ENCODE measurements at places on chromosomes 16 and 17. TPM values are rescaled to one million over a fixed set of nuclear protein-coding genes. Genes with fewer than 3 reads are reported as not detected.

Gene C16orf86
- 2.8 TPM for total RNA-seq

Gene C17orf78
- not detected for total RNA-seq

Gene SALL1
- 0.78 TPM for total RNA-seq

Gene ABCC11
- 0.48 TPM for total RNA-seq

GRCh38 chr17:4555873-4556759 is 932 bp upstream of the MYBBP1A start:
- no peak for DNase-seq
- peak overlapping the region; percentile 93 for H3K27ac ChIP-seq
- peak overlapping the region; percentile 91 for H3K4me3 ChIP-seq

- no peak for DNase-seq
- H3K4me3 ChIP-seq: no peak overlapping the region
- peaks cover 8% of the 10 kb centered on the region for H3K4me1 ChIP-seq
- H3K27ac ChIP-seq: no peak overlapping the region
- no peaks in the 10 kb centered on the region for H3K36me3 ChIP-seq
These were observed 5.9 kb upstream of the KPNA2 start for GRCh38 chr17:68029512-68030215.

DNA sequence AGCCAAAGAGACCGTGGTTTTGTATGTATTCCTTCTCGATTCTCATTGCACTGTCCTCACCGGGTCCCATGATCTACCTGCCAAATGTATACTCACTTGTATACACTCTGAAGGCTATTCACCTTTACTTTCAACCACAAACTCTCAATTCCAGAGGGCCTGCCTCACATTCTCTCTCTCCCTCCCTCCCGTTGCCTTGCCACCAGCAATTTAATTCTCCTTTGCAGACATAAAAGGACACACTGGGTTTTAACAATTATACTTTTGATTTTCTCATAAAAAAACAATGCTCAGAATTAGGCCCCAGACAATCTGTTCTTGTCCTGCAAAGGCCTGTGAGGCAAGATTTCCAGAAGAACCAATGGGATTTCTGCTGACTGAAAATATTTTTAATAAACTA is 265.1 kb upstream of the PSMD7 start:
- H3K4me3 ChIP-seq: no peak overlapping the region
- no peaks in the 10 kb centered on the region for H3K36me3 ChIP-seq
- peaks cover 20% of the 10 kb centered on the region for H3K27me3 ChIP-seq

DNA sequence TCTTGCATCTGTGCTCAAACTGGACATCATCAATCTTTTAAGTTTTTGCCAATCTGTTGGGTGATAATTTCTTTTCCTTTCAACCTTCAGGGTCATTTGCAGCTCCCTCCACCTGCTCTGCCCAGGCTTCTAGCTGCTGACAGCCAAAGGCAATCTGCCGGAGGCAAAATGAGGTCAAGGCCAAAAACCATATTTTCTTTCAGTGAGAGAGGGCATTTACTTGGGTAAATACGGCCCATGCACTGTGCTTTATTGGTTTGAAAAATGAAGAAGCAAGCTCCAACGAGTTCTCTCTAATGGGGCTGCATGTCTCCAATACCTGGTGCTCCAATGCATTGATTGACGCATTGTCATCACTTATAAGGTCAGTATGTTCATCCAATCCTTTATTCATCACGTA is 23.1 kb downstream of the RBFOX1 start:
- H3K36me3 ChIP-seq: no peaks in the 10 kb centered on the region
- H3K4me3 ChIP-seq: no peak overlapping the region
- H3K27ac ChIP-seq: no peak overlapping the region
- H3K27me3 ChIP-seq: no peaks in the 10 kb centered on the region
- DNase-seq: no peak
- H3K4me1 ChIP-seq: no peaks in the 10 kb centered on the region

GRCh38 chr17:83154311-83155127 is 75.1 kb downstream of the METRNL start:
- H3K4me3 ChIP-seq: no peak overlapping the region
- peak; percentile 80 for DNase-seq
- H3K27me3 ChIP-seq: no peaks in the 10 kb centered on the region
- peaks cover 69% of the 10 kb centered on the region for H3K4me1 ChIP-seq
- peaks cover 3% of the 10 kb centered on the region for H3K36me3 ChIP-seq

DNA sequence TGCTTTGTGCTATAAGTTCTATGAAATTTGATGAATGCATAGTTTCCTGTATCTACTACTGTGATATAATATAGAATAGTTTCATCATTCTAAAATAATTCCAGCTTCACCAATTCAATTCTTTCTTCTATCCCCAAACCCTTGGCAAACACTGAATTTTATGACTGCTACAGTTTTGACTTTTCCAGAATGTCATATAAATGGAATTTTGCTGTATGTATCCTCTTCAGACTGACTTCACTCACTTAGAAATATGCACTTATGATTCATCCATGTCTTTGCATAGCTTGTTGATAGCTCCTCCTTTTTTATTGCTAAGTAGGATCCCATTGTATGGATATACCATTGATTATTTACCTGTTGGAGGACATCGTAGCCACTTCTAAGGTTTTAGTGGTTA is 89.1 kb upstream of the HS3ST3A1 start:
- H3K4me3 ChIP-seq: no peak overlapping the region
- H3K36me3 ChIP-seq: no peaks in the 10 kb centered on the region
- DNase-seq: no peak
- H3K27me3 ChIP-seq: peaks cover 13% of the 10 kb centered on the region
- no peaks in the 10 kb centered on the region for H3K4me1 ChIP-seq

- peak; percentile 60 for DNase-seq
- H3K4me3 ChIP-seq: no peak overlapping the region
- H3K36me3 ChIP-seq: peaks cover 68% of the 10 kb centered on the region
- no peaks in the 10 kb centered on the region for H3K27me3 ChIP-seq
These were observed 18.4 kb upstream of the TMEM106A start for GRCh38 chr17:43193251-43193650.

GRCh38 chr16:14520753-14521152 is 109.3 kb downstream of the PARN start:
- no peak for DNase-seq
- H3K27ac ChIP-seq: peak overlapping the region; percentile 5
- no peaks in the 10 kb centered on the region for H3K27me3 ChIP-seq
- peaks cover 3% of the 10 kb centered on the region for H3K4me1 ChIP-seq
- peaks cover 4% of the 10 kb centered on the region for H3K36me3 ChIP-seq
- no peak overlapping the region for H3K4me3 ChIP-seq

GRCh38 chr16:76386784-76387183 is 109.6 kb downstream of the CNTNAP4 start:
- no peak overlapping the region for H3K4me3 ChIP-seq
- no peaks in the 10 kb centered on the region for H3K27me3 ChIP-seq
- H3K4me1 ChIP-seq: no peaks in the 10 kb centered on the region
- DNase-seq: no peak
- H3K27ac ChIP-seq: no peak overlapping the region

- H3K4me3 ChIP-seq: no peak overlapping the region
- H3K36me3 ChIP-seq: peaks cover 22% of the 10 kb centered on the region
- no peaks in the 10 kb centered on the region for H3K27me3 ChIP-seq
These were observed 232.3 kb downstream of the ZFHX3 start for GRCh38 chr16:72815348-72816318.

GRCh38 chr16:28062847-28063521 is 530 bp downstream of the GSG1L start:
- no peak overlapping the region for H3K27ac ChIP-seq
- no peak overlapping the region for H3K4me3 ChIP-seq

GRCh38 chr16:1265090-1265630 is 9.3 kb downstream of the TPSD1 start:
- H3K36me3 ChIP-seq: no peaks in the 10 kb centered on the region
- peaks cover 16% of the 10 kb centered on the region for H3K27me3 ChIP-seq
- no peak for DNase-seq
- H3K27ac ChIP-seq: no peak overlapping the region

DNA sequence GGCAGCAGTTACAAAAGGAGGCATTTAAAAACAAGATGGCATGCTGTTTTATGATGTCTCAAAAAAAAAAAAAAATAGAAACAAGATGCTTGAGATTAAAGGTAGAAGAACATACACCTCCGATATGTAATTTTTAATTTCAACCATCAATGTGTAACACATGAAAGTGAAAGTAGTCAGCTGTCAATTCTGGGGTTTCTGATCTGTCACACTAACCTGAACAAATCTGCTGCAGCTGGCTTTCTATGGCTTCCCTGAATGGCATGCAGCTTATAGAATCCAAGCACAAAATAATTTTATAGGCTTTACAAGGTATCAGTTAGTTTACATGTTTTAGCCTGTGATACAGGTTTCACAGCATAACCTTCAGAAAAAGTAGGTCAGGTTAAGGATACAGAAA is 13.5 kb downstream of the GLYR1 start:
- no peaks in the 10 kb centered on the region for H3K27me3 ChIP-seq
- no peak overlapping the region for H3K4me3 ChIP-seq
- H3K4me1 ChIP-seq: no peaks in the 10 kb centered on the region
- H3K36me3 ChIP-seq: peaks cover 44% of the 10 kb centered on the region
- no peak overlapping the region for H3K27ac ChIP-seq
- DNase-seq: no peak

GRCh38 chr17:31715446-31715845 is 143.6 kb downstream of the COPRS start:
- H3K27me3 ChIP-seq: no peaks in the 10 kb centered on the region
- H3K36me3 ChIP-seq: no peaks in the 10 kb centered on the region
- no peak overlapping the region for H3K27ac ChIP-seq
- H3K4me1 ChIP-seq: no peaks in the 10 kb centered on the region

DNA sequence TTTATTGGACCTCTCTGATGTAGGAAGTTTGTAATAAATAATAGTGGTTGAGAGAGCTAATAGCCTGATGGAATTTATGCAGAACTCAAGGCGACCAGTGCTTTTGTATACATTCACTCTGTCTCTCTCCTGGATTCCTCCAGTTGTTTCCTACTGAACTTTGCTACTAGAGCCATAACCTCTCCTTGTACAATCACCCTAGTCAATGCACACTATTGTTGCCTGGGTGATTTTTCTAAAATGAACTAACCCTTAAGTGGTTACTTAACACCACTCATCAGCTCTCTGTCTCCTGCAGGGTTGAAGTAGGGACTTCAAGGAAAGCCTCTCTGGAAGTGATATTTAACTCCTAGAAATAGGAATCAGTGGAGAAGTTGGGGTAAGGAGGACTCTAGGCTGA is 9.7 kb downstream of the PHKB start:
- no peak overlapping the region for H3K27ac ChIP-seq
- no peaks in the 10 kb centered on the region for H3K27me3 ChIP-seq
- H3K36me3 ChIP-seq: peaks cover 5% of the 10 kb centered on the region
- H3K4me1 ChIP-seq: peaks cover 16% of the 10 kb centered on the region
- DNase-seq: no peak

GRCh38 chr16:10770907-10771306 is 27.3 kb downstream of the NUBP1 start:
- H3K27me3 ChIP-seq: no peaks in the 10 kb centered on the region
- H3K4me3 ChIP-seq: no peak overlapping the region
- H3K36me3 ChIP-seq: no peaks in the 10 kb centered on the region
- H3K4me1 ChIP-seq: no peaks in the 10 kb centered on the region
- H3K27ac ChIP-seq: no peak overlapping the region

DNA sequence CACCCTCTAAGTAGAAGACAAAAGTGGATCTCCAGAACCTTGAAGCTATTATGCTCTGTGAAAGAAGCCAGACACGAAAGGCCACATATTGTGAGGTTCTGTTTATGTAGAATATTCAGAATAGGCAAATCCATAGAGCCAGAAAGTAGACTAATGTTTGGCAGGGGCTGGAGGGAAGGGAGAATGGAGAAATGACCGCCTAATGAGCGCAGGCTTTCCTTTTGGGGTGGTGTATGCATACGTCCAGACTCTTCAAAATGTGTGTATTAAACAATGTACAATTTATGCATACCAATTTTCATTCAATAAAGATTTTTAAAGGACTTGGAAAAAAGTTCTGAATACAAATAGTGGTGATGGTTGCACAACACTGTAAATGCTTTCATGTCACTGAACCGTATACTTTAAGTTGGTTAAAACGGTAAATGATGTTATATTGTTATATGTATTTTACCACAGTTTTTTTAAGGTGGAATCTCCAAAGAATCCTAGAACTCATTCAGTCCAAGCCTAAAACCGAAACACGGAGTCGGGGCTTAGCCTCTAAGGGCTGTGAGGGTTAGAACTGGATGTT is 397.4 kb downstream of the SOX9 start:
- H3K36me3 ChIP-seq: no peaks in the 10 kb centered on the region
- H3K4me1 ChIP-seq: peaks cover 37% of the 10 kb centered on the region
- no peak for DNase-seq
- H3K27ac ChIP-seq: no peak overlapping the region
- no peaks in the 10 kb centered on the region for H3K27me3 ChIP-seq
- H3K4me3 ChIP-seq: no peak overlapping the region

- H3K4me3 ChIP-seq: peak within 1 kb of the TSS; percentile 90
- H3K4me1 ChIP-seq: peaks cover 25% of the 10 kb centered on the region
- H3K27me3 ChIP-seq: no peaks in the 10 kb centered on the region
- H3K27ac ChIP-seq: peak within 1 kb of the TSS; percentile 77
- H3K36me3 ChIP-seq: peaks cover 3% of the 10 kb centered on the region
These were observed at the start of gene MOSMO for GRCh38 chr16:22007509-22008214. MOSMO (plus strand) TSS chr16:22008111; CDS start chr16:22008302, 191 bp downstream.

- peaks cover 13% of the 10 kb centered on the region for H3K36me3 ChIP-seq
- H3K27me3 ChIP-seq: no peaks in the 10 kb centered on the region
- no peak overlapping the region for H3K4me3 ChIP-seq
- H3K4me1 ChIP-seq: peaks cover 1% of the 10 kb centered on the region
- DNase-seq: no peak
These were observed 5.7 kb upstream of the PHAF1 start for GRCh38 chr16:67104061-67104460.

DNA sequence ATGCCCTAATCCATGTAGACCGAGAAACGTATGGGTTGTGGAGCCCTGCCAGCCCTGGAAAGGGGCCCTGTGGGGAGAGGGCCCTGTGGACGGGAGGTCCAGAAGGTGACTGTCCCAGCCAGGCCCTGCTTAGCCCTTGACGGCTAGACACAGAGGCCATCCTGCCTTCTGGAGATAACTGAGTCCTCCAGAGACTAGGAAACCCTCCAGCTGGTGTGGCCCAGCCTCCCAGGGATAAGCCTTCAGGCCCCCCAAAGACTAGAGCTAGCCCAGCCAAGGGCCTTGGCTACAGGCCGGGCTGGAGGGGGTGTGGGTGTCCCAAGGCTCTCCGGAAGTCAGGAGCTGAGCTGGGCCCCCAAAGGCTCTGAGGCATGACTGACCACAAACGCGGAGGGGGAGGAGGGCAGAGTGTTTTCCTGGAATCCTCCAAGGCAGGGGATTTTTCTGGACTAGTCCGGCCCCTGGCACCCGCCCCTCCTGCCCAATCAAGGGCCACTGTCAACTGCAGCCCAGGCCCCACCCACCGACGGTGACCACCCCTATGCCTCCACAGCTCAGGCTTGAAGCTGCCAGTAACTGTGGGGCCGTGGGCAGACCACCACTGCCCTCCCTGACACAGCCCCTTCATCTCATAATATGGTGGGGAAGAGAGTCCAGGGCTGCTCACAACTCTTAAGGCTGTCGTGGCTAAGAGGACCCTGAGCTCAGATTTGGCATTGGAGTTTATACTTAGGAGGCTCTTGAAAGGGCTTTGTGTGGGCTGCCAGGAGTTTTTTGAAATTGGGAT is 885 bp upstream of the VASN start:
- no peaks in the 10 kb centered on the region for H3K27me3 ChIP-seq
- H3K4me1 ChIP-seq: peaks cover 48% of the 10 kb centered on the region
- peak overlapping the region; percentile 57 for H3K4me3 ChIP-seq
- peaks cover 2% of the 10 kb centered on the region for H3K36me3 ChIP-seq
